ENCODE measurements at places on chromosomes 3 and 15.
A peak's percentile ranks its signal among the peaks of the same experiment; 100 is the strongest.

DNA sequence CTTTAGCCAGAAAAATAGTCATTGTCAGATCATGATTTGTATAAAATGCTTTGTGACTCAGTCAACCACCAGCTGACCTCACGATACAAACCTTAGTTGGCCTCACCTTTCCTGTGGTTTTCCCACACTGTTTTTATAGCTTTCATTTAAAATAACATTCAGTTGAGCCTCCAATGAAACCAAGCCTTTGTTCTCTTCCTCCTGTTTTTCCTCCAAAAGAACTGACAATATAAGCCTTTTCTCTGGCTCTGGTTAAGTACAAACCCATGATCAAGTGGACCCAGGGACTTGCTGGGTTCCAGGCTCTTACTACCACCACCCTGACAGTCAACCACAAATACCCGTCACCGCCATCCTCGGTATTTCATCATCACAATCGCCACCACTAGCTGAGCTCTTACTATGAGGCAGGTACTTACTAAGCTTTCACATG lies 81.7 kb downstream of the TAMM41 start:
- no peak for DNase-seq

GRCh38 chr3:128456776-128457715 lies 9.6 kb downstream of the DNAJB8 start:
- DNase-seq: no peak

- DNase-seq: no peak
Observed at GRCh38 chr3:70501561-70501960, 189.1 kb upstream of the MDFIC2 start.

GRCh38 chr3:79086514-79086913 lies 681.3 kb downstream of the ROBO1 start:
- peak; percentile 40 for DNase-seq

DNA sequence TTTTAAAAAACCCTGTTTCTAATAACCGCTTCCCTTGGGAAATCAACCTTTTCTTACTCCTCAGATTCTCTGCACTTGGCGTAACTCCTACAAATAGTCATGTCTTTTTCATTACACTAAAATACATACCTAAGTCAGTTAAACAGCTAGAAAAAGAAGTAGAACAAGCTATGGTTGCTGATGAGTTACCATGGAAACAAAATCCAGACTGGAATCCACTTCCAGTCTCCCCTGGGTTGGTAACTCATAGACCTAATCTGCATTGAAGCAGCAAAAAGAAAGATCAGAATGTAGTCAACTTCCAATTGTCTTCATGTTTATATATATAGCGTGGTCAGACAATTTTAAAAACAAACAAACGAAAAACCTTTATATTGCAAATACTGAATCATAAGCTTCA lies 260.8 kb upstream of the LRRN1 start:
- DNase-seq: no peak

DNA sequence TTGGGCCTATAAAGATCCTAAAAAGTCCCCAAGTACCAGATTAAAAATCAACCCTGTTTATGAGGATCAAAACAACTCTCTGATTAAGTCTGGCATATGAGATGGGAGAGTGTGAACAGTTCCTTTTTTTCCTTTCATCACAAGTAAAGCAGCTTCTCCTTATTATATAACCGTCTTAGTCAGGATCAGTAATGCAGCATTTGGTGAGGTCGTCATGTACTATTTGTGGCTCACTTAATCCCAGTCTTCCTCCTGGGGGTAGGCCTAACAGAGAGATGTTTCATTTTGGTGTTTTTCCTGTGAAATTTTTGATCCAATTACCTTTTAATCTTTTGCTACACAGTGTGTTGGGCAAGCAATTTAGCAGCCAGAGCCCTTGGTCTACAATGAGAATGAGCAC lies 333.1 kb upstream of the KCNMB2 start:
- no peak for DNase-seq

- DNase-seq: no peak
Observed at GRCh38 chr3:178948546-178948945, 123.1 kb downstream of the ZMAT3 start.

DNA sequence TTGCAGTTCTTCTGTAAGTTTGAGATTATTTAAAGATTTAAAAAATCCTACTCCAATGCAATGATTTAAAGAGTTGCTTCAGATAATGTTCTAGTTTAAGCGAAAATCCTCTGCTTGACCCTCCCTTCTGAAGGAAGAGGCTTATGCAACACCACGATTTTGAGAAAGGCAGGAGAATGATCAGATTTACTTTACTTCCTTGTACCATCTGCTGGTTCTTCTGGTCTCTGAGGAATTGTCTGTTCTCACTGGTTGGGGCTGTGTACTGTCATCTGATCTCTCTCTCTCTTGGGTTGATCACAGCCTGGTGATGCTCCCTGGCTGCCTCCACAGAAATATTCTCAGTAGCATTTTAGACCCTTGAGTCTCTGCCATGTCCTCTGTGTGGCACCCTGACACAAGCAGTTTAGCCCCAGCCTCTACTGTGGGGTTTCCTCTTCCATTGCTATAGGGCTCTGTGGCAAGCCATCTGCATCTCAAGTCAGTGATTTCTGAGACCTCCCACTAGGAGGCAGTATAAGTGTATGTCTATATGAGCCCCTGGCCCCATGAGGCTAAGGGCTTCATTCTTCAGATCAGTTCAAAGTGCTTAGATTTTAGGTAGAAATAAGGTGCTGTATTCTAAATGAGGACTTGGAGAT lies 50.8 kb upstream of the PLAAT1 start:
- DNase-seq: peak; percentile 30

GRCh38 chr3:165522386-165522785 lies 314.8 kb downstream of the BCHE start:
- DNase-seq: no peak

- DNase-seq: no peak
Observed at GRCh38 chr3:126438746-126439145, 36.9 kb downstream of the ZXDC start.

DNA sequence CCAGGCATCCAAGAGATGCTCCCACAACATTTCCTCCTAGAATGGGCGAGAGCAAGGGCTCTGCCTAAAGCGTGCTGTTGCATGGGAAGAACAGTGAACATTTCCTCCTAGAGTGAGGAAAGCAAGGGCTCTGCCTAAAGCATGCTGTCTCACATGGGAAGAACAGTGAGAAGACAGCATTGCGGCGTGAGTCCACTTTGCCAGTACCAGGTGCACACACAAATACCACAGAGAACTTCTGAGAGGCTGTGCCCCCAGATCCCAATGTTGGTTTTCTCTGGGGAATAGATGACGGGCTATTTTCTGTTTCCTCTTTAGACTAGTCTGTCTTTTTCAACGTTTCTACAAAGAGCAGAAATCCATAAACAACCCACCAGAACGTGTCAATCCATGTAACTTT lies 142.9 kb downstream of the LRRK1 start:
- no peak for DNase-seq

DNA sequence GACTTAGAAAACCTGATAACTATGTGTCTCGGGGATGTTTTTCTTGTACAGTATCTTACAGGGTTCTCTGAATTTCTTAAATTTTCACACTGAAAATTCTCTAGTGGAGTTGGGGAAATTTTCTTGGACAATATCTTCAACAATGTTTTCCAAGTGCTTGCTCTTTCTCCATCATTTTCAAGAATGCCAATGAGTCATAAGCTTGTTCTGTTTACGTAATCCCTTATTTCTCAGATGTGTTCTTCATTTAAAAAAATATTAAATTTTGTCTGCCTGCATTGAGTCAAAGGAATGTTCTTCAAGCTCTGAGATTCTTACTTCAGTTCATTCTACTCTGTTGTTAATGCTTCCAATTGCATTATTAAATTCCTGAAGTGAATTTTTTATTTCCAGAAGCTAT lies 21.9 kb upstream of the PLSCR2 start:
- no peak for DNase-seq

GRCh38 chr3:128884992-128885391 lies 5.6 kb downstream of the ACAD9 start:
- DNase-seq: no peak

GRCh38 chr3:47367631-47368030 lies 13.2 kb upstream of the PTPN23 start:
- no peak for DNase-seq

DNA sequence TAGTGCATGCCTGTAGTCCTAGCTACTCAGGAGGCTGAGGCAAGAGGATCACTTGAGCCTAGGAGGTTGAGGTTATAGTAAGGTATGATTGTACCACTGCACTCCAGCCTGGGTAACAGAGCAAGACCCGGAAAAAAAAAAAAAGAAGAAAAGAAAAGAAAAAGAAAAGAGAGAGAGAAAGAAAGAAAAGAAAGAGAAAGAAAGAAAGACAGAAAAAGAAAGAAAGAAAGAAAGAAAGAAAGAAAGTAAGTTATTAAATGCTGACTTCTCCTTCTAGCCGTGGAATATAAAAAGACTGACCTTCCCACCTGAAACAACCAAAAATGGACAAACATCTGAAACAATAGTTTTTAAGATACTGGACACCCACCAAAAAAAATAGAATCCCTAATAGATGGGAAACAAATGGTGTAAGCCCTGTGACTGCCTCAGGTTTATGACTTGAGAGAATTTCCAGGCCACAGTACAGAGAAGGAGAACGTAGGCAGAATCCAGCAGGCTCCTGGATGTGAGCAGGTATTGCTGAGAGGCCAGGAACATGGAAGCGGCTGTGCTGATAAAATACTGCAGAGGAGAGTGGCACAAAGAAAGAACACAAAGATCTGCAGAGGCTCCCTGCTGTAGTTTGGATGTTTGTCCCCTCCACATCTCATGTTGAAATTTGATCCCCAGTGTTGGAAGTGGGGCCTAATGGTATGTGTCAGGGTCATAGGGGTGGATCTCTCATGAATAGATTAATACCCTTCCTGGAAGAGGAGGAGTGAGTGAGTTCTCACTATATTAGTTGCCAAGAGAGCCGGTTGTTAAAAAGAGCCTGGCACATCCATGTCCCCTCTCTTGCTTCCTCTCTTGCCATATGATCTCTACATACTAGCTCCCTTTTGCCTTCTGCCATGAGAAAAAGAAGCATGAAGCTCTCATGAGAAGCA lies 41.8 kb upstream of the PRSS50 start:
- no peak for DNase-seq

- no peak for DNase-seq
Observed at GRCh38 chr3:114320246-114320645, 26.4 kb downstream of the TIGIT start.

DNA sequence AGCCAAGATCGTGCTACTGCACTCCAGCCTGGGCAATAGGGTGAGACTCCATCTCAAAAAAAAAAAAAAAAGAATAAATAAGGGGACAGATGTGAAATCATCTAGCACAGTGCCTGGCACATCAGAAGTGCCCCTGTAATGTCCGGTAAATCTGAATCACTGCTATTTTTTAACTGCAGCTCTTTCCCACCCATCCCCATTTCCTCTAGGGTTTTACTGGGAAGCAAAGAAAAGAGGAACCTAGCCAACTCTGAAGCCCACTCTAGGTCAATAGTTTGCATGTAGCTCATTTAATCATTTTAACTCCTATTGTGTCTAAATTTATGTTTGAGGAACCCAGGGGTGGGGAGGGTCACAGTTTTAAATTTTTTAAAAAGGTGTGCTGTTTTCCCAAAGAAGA lies 26.0 kb downstream of the MAGI1 start:
- no peak for DNase-seq

DNA sequence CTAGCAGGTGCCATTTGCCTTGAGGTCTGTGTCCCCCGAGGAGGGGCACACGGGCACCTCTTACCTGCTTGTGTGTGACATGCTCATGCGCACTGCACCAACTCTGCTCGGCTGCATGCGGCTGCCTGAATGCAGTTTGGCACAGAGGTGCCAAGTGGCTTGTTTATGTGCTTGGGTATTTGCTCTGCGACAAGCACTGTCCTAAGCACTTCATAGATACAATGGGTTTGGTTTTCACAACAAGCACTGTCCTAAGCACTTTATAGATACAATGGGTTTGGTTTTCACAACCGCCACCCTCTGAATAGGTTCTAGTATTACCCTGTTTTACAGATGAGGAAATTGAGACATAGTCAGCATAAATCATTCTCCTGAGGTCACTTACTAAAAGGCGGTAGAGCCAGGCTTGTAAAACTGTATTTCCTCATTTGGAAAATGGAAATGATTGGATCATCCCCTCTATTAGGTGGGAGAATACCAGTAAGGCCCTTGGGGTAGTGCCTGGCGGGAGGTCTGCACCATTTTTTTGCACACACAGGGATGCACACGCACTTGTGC lies 487 bp downstream of the ITIH4 start:
- no peak for DNase-seq

- DNase-seq: no peak
Observed at GRCh38 chr3:95154766-95155165, 1091.9 kb downstream of the NSUN3 start.

GRCh38 chr3:38567498-38567897 lies 71.4 kb downstream of the EXOG start:
- DNase-seq: no peak

GRCh38 chr3:143083781-143084180 lies 35.8 kb upstream of the CHST2 start:
- no peak for DNase-seq

- no peak for DNase-seq
Observed at GRCh38 chr15:28105224-28105791, 6.2 kb upstream of the OCA2 start.

GRCh38 chr15:29065571-29065970 lies 179.8 kb downstream of the APBA2 start:
- no peak for DNase-seq

DNA sequence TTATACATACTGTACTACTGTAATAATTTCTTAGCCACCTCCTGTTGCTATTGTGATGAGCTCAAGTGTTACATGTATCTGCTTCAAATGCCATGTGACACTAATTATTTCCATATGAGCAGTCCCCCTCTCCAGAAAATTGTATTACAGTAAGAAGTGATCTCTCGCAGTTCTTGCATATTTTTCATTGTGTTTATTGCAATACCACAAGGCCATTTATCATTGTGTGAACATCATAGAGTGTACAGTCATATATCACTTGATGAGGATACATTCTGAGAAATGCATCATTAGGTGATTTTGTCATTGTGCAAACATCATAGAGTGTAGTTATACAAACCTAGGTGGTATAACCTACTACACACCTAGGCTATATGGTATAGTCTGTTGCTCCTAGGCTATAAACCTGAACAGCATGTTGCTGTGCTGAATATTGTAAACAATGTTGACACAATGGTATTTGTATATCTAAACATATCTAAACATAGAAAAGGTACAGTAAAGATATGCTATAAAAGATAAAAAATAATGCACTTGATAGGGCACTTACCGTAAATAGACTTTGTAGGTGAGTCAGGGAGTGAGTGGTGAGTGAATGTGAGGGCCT lies 189.6 kb upstream of the MLF1 start:
- DNase-seq: no peak

DNA sequence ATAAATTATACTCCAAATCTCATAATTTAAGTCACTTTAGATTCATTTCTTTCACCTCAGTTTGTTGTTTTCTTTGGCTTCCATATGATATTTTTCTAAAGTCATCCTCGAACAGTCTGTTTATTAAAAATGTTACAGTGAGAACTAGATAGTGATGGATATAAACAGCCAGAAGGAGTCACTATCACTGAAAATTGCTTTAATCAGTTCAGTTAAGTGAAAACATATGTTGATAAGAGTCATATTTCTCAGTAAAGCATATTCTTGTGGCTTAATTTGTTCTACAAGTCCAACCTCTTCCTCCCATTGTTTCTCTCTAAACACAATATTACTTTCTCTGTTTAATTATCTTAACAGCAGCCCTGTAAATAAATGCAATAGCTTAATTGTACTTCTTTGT lies 427.5 kb upstream of the ALCAM start:
- DNase-seq: no peak

All from body of pancreas (tissue), 4 donors.